Epithelial cell of alveolus of lung (primary cell): ENCODE measurements at places on chromosomes 11 and 22. TPM values are rescaled to one million over a fixed set of nuclear protein-coding genes. Genes with fewer than 3 reads are reported as not detected.

The DEUP1 gene
- not detected in 2 replicates for total RNA-seq

The SAA2 gene
- 1.3 TPM in 1 of 2 replicates, not detected in the other for total RNA-seq

The DGAT2 gene
- 0.64 and 1.8 TPM in 2 replicates for total RNA-seq

The SYNGR1 gene
- 6.5 and 6.7 TPM in 2 replicates for total RNA-seq

The C22orf15 gene
- 0.08 and 0.52 TPM in 2 replicates for total RNA-seq

The BBOX1 gene
- total RNA-seq = 0.56 TPM in 1 of 2 replicates, not detected in the other

The GGTLC2 gene
- not detected in 2 replicates for total RNA-seq

The GNG3 gene
- total RNA-seq = not detected in 2 replicates

The NAALAD2 gene
- total RNA-seq = 1.7 and 4.6 TPM in 2 replicates

The ENTHD1 gene
- not detected in 2 replicates for total RNA-seq

The KCNK7 gene
- 0.16 TPM in 1 of 2 replicates, not detected in the other for total RNA-seq

The TUB gene
- 1.7 and 5.7 TPM in 2 replicates for total RNA-seq

The MMP27 gene
- total RNA-seq = not detected in 2 replicates

The GGTLC3 gene
- not detected in 2 replicates for total RNA-seq

The PNPLA3 gene
- total RNA-seq = 2.1 and 4.8 TPM in 2 replicates

The CSF2RB gene
- under 0.01 TPM in 1 of 2 replicates, not detected in the other for total RNA-seq

The HBB gene
- not detected in 2 replicates for total RNA-seq

The SMIM38 gene
- 0.13 and 0.32 TPM in 2 replicates for total RNA-seq

The CHADL gene
- total RNA-seq = 0.26 and 0.80 TPM in 2 replicates

The CUL5 gene
- total RNA-seq = 14.6 and 18.1 TPM in 2 replicates

The CCDC73 gene
- not detected in 2 replicates for total RNA-seq

The STK33 gene
- total RNA-seq = 2.8 and 3.9 TPM in 2 replicates

The RTN3 gene
- 92.4 and 115 TPM in 2 replicates for total RNA-seq

The SCGB1C1 gene
- not detected in 2 replicates for total RNA-seq

The SAA4 gene
- total RNA-seq = not detected in 2 replicates

The VPS11 gene
- total RNA-seq = 19.5 and 20.4 TPM in 2 replicates

The SHISAL1 gene
- total RNA-seq = 0.16 TPM in 1 of 2 replicates, not detected in the other

The OR4A5 gene
- total RNA-seq = not detected in 2 replicates
